ENCODE measurements at places on chromosomes 7 and 10.

DNA sequence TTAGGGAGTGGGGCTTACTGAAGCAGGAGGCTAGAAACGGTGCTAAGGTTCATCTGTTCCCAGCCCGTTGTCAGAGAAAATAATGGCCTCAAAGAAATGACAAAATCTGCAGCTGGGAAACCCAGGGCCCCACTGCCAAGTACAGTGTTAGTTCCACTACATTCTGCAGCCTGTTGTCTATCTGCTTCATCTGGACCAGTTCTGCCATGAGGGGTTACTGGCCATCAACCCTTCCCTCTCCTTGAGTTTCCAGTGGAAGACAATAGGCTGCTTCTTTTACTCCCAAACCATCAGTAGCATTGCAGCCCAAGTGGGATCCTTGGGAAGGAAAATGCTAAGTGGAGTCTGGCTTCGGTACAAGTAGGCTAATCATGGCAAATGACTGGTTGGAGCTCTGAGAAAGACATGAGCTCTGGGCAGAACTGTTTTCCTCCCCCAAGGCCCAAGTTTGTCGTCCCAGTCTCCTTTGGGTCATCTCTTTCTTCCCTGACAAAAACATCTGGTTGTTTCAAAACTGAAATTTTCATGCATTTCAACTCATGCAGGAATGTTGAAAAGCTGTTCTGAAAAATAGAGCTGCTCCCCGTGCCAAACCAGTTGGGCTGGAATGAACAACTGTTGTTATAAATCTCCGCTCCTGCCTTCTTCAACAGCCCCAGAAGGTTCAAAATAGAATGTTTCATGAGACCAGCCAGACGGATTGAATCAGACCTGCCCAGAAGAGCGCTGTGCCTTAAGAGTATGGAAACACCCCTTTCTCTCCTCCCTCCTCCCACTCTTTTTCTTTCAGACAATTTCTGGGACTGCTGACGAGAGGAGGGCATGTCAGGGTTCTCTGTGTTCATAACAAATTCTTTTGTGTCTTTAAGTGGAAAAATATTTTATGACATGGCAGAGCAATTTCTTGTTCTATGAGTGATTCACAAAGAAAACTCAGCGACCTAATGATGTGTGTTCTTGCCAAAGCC lies 116.6 kb downstream of the RAB18 start:
- no peak for DNase-seq

DNA sequence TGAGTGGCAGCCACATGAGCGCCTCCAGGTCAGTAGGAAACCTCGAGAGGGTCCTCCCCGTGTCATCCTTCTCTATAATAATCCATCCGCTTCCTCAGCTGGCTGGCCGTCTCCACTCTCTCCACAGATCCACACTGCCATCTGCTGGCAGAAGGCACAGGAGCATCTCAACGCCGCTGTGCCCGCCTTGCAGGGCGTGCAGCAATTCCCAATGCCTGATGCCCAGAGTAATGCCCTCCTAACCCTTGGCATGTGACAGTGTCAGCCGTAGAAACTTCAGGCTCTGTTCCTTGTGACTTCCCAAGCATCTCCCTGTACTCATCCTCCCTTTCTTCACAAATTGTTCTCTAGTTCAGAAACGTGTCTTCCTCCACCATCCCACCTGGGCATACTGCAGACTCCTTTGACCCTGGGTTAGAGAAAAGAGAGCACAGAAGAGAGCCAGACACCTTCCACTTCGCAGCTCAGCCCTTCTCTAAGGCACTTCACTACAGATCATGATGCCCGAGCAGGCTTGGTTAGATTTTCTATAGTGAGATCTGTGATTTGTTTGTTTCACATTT lies 70.8 kb downstream of the XPNPEP1 start:
- peak; percentile 49 for DNase-seq

DNA sequence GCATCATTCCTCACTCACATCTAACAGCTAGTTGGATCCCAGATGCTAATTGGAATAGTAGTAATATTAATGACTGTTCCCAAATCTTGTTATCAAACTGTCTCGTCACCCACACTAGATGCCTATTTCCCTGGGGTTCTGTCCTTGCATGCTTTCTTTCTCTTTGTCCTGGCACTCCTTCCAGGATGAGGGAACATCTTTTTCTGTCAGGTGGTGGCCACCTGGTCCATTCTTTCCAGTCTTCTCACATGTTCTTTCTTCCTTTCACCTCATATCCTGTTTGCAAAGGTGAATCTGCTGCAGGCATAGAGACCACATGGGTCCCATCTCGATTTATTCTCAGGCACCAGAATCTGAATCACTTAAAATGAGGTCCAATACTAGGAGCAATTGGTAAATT lies 126.0 kb downstream of the CHN2 start:
- DNase-seq = no peak

- peak; percentile 91 for DNase-seq
Observed at GRCh38 chr7:30445770-30446169, 32.8 kb downstream of the NOD1 start.

- no peak for DNase-seq
Observed at GRCh38 chr10:119059557-119059956, 21.1 kb downstream of the EIF3A start.

DNA sequence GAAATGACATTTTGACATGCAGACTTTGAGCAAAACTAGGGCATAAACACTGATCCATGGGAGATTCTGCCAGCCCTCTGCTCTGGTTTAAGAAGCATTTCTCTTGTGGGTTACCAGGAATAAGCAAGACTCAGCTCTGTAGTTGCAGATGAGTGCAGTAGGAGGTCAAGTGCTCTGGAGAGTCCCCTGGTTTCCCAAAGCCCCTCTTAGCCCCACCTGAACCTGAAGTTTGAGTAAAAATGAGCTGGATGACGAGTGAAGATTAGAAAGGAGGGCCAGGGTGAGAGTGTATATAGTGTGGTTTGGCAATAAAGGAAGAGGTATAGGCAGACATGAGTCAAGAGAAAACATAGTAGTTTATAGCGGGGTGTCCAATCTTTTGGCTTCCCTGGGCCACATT lies 220.3 kb downstream of the ARL4A start:
- DNase-seq = no peak

DNA sequence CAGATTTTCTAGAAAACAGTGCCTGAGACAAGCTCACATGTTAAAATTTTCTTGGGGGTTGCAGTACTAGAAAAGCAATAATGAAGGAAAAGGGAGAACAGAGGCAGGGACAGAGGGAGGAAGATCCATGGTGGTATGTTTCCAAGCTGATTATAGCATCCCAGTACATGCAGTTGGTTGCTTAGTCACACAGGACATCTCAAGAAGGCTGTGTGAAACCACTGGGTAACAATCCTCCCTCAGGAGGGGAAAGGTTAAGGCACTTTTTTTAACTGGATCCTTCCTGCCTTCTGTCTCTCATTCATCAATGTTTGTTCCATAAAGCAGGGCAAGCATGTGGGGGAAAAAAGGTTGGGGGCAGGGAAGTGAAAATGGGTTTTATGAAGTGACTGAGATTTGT lies 6.1 kb upstream of the IMMP2L start:
- no peak for DNase-seq

DNA sequence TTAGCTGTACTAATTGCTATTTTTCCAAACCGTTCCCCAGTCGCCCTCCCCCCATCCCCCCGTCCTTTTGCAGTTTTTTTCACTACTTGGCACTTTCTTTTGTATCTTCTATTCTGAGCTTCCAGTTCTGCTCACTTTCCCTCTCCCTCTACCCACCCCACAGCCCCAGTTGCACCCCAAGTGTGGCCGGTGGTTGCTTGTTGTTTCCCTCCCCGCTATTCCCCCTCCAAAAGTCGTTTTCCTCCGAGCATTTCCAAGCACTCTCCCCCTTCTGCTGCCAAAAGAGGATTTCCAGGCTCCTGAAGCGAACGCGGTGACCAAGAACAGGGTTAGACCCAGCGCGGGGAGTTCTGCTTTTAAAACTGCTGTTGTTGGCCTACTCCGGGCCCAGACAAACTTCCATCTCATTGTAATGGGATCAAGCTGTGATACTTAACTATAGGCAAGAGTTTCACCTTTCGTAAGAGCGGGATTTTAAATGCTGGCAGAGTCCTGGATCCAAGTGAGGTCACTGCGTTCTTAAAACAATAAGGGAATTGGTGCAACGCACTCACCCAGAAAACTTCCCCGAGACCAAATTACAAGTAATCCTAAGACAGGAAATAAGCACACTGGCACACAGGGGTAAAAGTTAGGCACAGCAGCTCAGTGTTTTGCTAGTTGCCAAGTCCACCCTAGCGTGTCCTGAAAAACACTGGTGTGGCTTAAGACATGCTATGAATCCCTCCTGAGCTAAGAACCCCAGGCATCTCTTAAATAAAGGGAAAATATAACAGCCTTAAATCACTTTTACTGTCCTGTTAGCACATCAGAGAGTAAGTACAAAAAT lies 1.5 kb upstream of the RGS10 start:
- DNase-seq = no peak

- DNase-seq = no peak
Observed at GRCh38 chr7:148867596-148868377, 16.3 kb downstream of the EZH2 start.

DNA sequence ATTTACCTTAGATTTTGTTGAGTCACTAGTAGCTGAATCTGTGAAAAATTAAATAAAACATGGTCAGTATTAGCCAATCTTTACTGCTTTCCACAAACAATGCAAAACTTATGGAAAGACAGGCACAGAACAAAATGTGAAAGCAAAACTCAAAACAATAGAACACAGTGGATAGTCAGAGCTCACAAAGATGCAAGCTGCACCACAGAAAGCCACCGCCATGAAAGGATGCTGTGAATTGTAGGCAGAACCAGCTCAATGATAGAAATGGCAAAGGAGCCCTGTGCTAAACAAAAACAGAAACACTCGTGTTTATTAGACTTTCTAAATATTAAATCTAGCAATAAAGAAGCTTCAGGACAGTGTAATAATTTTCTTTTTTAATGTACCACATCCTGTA lies 134.4 kb downstream of the ARHGAP21 start:
- no peak for DNase-seq

GRCh38 chr10:106830006-106830405 lies 334.5 kb downstream of the SORCS1 start:
- DNase-seq = no peak

- DNase-seq = no peak
Observed at GRCh38 chr10:497898-498451, 191.5 kb downstream of the DIP2C start.

- DNase-seq = no peak
Observed at GRCh38 chr10:96646751-96647166, 59.9 kb upstream of the TM9SF3 start.

DNA sequence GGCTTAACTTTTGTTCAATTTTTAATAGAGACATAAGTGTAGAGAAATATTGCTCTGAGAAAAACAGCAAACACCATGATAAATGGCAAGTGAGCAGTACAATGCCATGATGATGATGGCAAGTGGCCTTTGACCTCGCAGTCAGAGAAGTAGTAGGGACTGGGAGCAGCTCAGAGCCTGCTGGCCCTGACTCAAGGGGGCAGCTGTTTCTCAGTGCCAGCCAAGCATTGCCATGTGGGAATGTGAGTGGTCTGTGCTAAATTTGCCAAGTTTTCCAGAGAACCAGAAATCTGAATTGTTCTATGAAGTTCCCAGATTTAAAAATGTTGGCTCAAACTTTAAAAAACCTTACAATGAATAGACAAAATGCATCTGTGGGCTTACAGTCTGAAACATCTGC lies 187.9 kb downstream of the BICC1 start:
- no peak for DNase-seq

DNA sequence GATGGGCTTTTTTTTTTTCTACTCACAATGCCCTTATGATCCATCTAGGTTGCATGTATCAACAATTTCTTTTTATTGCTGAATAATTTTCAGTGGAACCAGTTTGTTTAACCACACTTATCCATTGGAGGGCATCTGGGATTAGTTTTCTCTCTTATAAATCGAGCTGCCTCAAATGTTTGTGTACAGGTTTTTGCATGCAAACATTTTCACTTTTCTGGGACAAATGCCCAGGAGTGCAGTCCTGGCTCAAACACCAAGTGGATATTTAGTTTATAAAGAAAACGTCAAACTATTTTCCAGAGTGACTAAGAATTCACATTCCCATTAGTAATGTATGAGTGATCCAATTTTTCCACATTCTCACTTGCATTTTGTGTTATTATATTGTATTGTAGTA lies 313.4 kb downstream of the CXCL12 start:
- DNase-seq = no peak

DNA sequence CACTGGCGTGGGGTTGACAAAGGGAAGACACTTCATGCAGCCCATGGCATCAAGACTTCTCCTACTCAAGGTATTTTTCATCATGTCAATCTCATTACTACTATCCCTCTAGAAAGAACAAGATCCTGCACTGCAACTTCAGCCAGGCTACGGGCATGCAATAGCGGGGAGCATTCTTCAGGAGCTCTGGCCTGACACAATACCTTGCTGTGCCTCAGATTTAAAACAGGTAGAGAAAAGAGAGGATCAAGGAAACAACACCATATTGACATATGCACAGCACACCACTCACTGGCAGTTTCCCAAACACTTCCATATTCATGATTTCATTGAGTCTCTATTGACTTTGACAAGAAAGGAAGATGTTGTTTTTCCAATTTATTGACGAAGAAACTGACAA lies 51.5 kb downstream of the DOCK4 start:
- DNase-seq = no peak

DNA sequence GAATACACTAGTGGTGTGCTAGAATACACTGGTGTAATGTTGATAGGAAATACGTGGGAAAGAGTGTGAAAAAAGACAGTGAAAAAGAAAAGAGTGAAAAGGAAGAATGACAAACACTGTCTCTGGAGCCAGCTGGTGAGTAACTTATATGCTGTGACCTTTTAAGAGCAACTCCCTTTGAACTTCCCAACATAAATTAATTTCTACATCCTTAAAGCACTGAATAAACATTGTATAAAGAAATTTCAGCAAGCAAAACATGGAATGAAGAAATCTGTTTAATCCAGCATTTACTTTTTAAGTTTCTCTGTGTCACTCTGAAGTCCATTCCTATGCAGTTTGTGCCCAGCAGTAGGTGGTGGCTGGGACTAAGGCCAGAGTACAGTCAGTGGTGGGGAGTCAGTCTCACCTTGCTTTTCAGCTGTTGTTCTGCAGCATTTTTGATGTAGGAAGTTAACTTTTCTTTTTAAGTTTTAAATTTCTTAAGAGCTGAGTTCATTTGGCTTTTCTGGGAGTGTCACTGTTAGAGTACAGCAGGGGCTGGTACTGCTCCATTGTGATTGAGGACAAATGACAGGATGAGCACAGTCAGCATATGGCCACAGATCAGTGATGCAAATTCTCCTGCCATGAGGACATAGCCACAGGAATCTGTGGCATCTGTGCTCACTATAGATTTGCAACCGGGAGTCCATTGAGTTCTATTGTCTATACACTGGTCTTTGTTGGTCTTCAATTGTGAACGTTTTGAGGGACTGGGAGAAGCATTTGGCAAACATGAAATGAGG lies 321.8 kb downstream of the ZNF248 start:
- DNase-seq = no peak

Measured in Jurkat, Clone E6-1 (cell line).